Glomerular endothelial cell (primary cell): ENCODE measurements at places on chromosomes 4 and X. TPM values are rescaled to one million over a fixed set of nuclear protein-coding genes. Genes with fewer than 3 reads are reported as not detected.

The TMEM31 gene
- total RNA-seq, result not detected in 2 replicates

The TMPRSS11E gene
- not detected in 2 replicates for total RNA-seq

The NDST4 gene
- total RNA-seq, result not detected in 2 replicates

The LEF1 gene
- total RNA-seq, result 0.58 and 0.92 TPM in 2 replicates

The SPATA4 gene
- total RNA-seq, result not detected in 2 replicates

The EVC gene
- total RNA-seq, result 52.8 and 58.6 TPM in 2 replicates

The STPG2 gene
- not detected in 2 replicates for total RNA-seq

The MAGEB6 gene
- total RNA-seq, result not detected in 2 replicates

The DCTD gene
- 68.7 and 77.2 TPM in 2 replicates for total RNA-seq

The GAGE1 gene
- total RNA-seq, result not detected in 2 replicates

The TGIF2LX gene
- total RNA-seq, result not detected in 2 replicates

The NPY2R gene
- total RNA-seq, result not detected in 2 replicates

The ITIH6 gene
- under 0.01 TPM in 1 of 2 replicates, not detected in the other for total RNA-seq

The GAGE12H gene
- not detected in 2 replicates for total RNA-seq

The KLB gene
- total RNA-seq, result not detected in 2 replicates

The COL25A1 gene
- 1.7 and 2.2 TPM in 2 replicates for total RNA-seq

The CCNA2 gene
- 13.8 and 24.0 TPM in 2 replicates for total RNA-seq

The CT47B1 gene
- not detected in 2 replicates for total RNA-seq

The IL15 gene
- 3.4 and 4.2 TPM in 2 replicates for total RNA-seq

The LDB2 gene
- total RNA-seq, result 57.1 and 69.8 TPM in 2 replicates

The MAGEC2 gene
- total RNA-seq, result not detected in 2 replicates

The XG gene
- 0.05 TPM in 1 of 2 replicates, not detected in the other for total RNA-seq

The MAGEA11 gene
- not detected in 2 replicates for total RNA-seq

The ZC4H2 gene
- 7.9 and 8.2 TPM in 2 replicates for total RNA-seq

The AMBN gene
- not detected in 2 replicates for total RNA-seq

The ITM2A gene
- total RNA-seq, result 104 and 159 TPM in 2 replicates

The FGFR3 gene
- total RNA-seq, result 0.05 and 2.1 TPM in 2 replicates

The TIGD2 gene
- 1.9 and 3.1 TPM in 2 replicates for total RNA-seq

The TIGD4 gene
- total RNA-seq, result 0.19 TPM in 1 of 2 replicates, not detected in the other

The SPATA18 gene
- 12.3 and 17.4 TPM in 2 replicates for total RNA-seq

The ACE2 gene
- not detected in 2 replicates for total RNA-seq

The HGFAC gene
- 0.64 TPM in 1 of 2 replicates, not detected in the other for total RNA-seq

The HS6ST2 gene
- 0.78 and 0.82 TPM in 2 replicates for total RNA-seq
